Cardiac fibroblast (primary cell): ENCODE measurements at places on chromosomes 11 and 22.

GRCh38 chr11:86463955-86464354 lies 89.3 kb downstream of the CCDC81 start:
- DNase-seq, result no peak

- no peak for DNase-seq
These were observed 1.4 kb upstream of the STIM1 start for GRCh38 chr11:3853899-3854659.

- no peak for DNase-seq
These were observed 11.1 kb downstream of the SYNGR1 start for GRCh38 chr22:39360674-39361413.

DNA sequence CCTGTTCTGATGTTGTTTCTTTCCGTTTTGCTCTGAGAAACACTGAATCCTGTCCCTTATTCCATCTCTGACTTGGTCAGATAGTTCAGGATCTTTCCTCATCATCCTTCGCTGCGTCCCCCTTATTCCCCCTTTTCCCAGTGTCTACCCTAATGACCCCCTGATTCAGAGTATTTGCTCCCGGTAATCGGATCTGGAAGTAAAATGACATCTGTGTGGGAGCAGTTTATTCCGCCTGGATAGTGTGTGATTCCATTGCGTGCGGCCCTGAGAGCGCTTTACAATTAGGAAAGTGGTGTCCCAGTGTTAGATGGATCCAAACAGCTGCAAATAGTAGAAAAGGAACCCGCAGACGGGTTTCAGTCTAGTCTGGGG lies 606 bp downstream of the DRG1 start:
- peak; percentile 22 for DNase-seq

DNA sequence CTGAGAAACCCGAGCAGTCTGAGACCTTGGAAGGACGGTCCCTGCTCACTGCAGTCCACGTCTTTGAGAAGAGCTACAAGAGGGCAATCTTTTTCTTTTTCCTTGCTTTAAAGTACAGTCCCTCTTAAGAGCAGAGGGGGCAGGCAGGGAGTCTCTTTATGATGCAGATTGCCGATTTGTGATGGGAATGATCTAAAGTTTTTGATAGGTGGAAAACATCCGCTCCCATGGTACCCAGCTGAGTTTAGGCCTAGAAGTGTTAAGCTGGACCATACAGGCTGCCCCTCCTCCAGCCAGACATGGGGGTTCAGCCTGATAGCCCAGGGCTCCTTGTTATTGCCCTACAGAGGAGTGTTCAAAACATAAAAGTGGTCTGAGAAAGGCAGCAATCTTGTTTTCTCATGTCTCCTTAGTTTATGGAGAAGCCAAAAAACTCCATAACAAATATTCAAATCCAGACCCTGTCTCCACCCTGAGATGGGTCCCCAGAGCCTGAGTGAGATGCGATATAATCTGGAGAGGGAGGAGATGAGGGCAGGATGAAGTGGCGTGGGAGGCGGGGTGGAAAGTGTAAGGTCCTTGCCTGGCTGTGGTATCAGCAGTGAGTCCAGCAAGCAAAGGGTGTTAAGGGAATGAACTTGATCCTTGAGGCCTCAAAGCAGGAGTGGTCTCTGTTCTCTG lies 135.1 kb downstream of the FDX1 start:
- no peak for DNase-seq

- DNase-seq, result no peak
These were observed 93.8 kb upstream of the FGF3 start for GRCh38 chr11:69912911-69913451.
